ENCODE measurements at places on chromosomes 5 and 9.
A peak's percentile ranks its signal among the peaks of the same experiment; 100 is the strongest.

DNA sequence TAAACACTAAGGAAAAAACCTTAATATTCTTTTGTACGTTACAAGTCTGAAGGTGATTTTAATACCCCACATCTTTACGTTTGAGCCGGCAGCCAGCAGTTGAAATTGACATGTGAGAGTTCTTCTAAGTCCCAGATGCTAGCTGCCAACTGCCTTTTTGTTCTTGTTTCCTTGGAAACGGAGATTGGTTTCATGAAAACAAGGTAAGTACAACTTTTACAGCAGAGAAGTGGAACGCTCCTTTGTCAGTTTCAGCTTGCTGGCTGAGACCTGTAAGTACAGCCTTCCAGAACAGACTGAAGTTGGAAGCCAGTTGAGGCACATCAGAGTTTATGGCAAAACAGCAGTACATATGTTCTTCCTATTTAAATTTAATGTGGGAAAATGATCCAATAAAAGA lies 1018.4 kb upstream of the ARRDC3 start:
- DNase-seq = peak; percentile 83

DNA sequence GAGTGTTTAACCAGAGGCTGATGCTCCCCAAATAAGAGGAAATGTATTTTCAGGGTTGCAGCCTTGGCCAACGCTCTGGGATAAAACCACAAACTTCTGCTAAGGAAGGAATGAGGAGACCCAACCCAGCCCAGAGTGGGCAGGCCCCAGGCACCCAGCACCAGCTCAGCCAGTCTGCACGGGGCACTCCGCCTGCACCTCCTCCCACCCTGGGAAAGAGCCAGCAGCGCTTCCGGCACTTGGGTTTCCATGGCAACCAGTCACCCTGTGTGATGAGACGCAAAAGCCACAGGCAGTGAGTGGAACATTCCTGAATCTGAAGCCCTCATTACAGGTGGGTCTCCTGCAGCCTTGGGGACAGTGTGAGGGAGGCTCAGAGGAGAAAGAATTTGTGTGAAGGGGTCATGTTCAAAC lies 85.2 kb upstream of the ZBTB43 start:
- peak; percentile 98 for DNase-seq

DNA sequence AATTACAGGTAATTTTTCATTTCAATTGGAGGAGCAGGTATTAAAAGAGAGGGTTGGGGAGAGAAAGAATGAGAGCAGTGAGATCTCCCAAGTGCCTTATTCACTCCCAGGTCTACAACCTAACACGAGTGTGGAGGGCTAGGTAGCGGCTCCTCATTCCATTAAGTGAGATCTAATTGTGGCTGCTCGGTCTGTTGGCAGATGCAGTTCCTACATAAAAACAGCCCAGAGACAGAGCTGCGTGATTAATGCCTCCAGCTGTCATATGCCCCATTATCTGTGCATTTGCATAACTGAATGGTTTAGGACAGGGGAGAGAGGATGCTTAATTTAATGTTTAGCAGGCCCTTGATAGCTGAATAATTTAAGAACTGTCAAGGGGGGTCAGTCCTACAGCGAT lies 100.5 kb downstream of the PSAT1 start:
- peak; percentile 26 for DNase-seq

- DNase-seq = no peak
Measured at GRCh38 chr5:146528236-146528635, 12.2 kb upstream of the GPR151 start.

- no peak for DNase-seq
Measured at GRCh38 chr5:95923918-95924544, 37.6 kb downstream of the ELL2 start.

- DNase-seq = no peak
Measured at GRCh38 chr9:134600836-134601638, 40.6 kb upstream of the COL5A1 start.

- no peak for DNase-seq
Measured at GRCh38 chr5:37940931-37941623, 101.2 kb upstream of the GDNF start.

DNA sequence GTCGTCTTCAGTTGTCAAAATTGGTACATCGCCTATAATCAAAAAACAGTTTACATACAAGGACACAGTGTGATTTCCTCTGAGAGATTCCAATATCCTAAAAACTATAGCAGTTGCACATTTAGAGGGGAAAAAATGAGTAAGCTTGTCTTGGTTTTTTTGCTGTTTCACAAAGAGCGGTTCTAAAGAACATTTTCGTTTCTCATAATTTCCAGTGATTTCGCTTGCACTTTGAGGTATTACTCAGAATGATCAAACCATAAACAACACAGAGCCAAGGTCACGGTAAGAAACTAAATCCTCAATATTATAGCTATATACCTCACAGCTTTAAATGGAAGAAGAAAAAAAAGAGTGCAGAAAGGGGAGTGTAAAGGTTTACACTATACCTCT lies 861 bp downstream of the MTX3 start:
- DNase-seq = no peak

DNA sequence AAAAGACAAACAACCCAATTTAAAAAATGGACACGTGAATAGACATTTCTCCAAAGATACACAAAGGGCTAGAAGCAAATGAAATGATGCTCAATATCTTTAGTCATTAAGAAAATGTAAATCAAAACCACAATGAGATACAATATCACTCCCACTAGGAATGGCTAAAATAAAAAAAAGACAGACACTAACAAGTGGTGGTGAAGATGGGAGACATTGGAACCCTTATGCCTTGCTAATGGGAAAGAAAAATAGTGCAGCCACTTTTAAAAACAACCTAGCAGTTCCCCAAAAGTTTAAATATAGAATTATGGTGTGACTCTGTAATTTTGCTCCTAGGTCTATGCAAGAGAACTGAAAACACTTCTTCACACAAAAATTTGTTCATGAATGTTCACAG lies 40.7 kb downstream of the SH3TC2 start:
- DNase-seq = no peak

DNA sequence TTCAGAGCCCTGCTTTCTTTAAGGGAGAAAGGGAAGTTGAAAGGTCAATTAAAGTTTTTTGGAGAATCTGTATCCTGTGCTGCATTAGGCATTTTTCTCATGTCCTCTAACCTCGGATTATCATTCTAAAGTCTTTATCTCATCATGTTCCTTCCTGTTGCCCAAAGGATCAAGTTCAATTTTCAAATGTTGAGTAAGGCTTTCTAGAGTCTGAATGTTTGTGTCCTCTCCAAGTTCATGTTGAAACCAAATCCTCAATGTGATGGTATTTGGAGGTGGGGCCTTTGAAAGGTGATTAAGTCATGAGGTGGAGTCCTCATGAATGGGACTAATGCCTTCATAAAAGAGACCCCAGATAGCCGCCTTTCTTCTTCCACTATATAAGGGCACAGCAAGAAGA lies 20.2 kb upstream of the TNC start:
- no peak for DNase-seq

GRCh38 chr9:78438780-78439179 lies 141.9 kb downstream of the PSAT1 start:
- no peak for DNase-seq

GRCh38 chr9:134809292-134809691 lies 71.3 kb upstream of the FCN2 start:
- DNase-seq = no peak

- DNase-seq = no peak
Measured at GRCh38 chr9:134789168-134789567, 91.4 kb upstream of the FCN2 start.

DNA sequence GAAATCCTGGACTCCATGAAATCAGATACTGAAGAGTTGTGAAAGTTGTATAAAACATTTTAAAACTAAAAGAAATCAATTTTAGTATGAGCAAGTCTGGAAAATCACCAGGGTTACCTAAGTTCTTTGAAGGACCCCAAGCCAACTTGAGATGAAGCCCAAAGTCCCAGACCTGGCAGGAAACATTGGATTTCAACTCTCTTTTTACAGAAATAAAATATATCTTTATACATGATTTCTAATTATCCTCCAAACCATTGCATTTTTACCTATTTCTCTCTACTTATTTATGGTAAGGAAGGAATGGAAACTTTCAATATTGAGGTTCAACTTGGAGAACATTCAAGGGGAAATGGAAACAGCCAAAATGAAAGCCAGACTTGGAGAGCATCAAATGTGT lies 390.6 kb upstream of the C9orf72 start:
- DNase-seq = no peak

DNA sequence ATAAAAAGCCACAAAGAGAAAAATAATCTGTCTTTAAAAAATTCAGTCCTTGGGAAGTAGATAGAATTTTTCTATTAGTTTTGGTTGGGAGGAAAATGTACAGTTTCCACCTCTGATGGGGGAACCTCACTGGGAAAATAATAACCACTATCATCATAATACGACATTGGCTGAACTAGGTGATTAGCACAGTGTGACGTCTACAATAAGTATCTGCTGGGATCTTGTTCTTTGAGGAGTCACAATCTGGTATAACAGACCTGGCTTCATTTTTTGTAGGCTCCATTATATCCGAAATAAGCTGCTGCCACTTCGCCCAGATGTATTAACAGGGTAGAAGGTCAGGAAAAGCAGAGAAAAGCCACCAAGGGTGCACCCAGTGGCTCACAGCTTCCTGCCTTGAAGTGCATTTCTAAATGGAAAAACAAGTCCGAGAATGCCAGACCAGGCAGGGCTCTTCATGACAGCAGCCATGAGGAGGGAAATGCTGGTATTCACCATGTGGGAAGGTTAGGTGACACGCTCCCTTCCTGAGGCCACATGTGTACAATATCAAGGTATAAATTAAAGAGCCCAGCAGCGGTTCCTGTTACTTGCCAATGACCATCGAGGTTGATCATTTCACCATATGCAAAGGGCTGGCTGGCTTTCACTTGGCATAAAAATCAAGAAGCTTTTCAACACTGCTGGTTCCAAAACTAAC lies 152.8 kb downstream of the PRELID2 start:
- DNase-seq = no peak

GRCh38 chr5:118228489-118228888 lies 759.9 kb downstream of the DTWD2 start:
- no peak for DNase-seq

GRCh38 chr9:114335745-114336144 lies 6.1 kb downstream of the ORM2 start:
- DNase-seq = no peak

Measured in GM23338 (cell line).